SJSA1 (cell line): ENCODE measurements at places on chromosomes 1 and 21. TPM values are rescaled to one million over a fixed set of nuclear protein-coding genes. Genes with fewer than 3 reads are reported as not detected.
A peak's percentile ranks its signal among the peaks of the same experiment; 100 is the strongest.

DNA sequence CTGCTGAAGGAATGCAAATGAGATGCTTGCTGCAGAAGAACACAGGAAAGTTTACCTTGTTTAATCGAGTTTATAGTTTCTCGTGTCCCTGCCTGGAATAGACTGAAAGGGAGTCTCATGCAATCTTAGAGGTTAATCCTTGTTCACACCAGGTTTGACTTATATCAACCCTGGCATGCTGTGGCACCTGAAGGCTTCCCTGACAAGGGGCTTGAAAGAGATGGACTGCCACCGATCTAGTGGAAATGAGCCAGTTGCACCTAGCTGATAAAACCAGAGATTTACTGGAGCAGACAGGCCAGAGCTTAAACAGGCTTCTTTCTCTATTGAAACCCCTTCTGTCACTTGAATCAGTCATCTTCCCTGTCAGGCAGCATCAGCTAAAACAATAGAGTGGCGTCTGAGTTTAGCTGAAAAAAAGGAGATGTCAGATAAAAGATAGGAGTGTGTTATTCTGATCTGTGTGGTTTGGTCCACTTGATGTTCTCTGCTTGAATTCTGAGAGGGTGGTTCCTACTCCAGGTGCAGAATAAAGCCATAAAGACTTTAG, 349.7 kb downstream of the RWDD3 start:
- DNase-seq: no peak

DNA sequence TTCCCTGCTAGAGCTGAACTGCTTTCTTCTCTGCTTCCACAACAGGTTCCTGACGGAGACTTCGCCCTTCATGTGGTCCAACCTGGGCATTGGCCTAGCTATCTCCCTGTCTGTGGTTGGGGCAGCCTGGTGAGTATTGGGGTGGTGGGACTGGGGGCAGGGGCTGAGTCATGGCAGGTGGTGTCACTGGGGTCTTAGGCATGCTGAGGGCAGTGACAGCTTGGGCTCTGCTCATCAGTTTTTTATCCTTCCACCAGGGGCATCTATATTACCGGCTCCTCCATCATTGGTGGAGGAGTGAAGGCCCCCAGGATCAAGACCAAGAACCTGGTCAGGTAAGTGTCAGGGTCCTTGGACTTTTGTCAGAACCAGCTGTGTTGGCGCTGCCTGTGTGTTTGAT, 1.3 kb downstream of the ATP6V0B start:
- no peak for DNase-seq

GRCh38 chr1:219812491-219813203, 115.7 kb downstream of the SLC30A10 start:
- DNase-seq: peak; percentile 44

The CTSE gene
- total RNA-seq: 0.31 TPM in 1 of 2 replicates, not detected in the other

DNA sequence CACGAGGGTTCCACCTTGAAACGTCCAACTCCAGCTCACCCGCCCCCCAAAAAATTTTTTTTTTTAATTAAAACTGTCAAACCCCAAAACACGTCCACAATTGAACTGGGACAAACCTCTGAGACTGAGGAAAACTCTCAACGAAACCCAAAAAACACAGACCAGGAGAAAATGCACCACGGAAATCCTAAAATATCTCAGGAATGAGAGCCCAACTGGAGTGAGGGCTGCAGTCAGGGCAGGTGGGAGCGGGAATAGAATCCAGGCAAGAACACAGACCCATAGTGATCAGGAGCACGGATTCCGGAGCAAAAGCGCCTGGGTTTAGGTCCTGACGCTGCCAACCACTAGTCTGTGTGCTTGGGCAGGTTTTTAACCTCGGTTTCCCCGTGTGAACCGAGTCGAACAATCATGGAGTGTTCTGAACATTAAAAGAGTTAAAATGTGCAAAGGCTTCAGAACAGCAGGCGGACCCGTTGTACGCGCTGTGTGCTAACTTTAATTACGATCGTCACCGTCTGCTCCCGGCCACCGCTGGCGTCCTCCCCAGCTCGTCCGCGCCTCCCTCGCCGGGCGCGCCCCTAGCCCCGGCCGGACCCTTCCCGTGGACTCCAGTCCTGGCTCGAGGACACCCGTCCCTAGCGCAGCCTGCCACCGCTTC, 624 bp downstream of the ARHGAP29 start:
- DNase-seq: no peak

DNA sequence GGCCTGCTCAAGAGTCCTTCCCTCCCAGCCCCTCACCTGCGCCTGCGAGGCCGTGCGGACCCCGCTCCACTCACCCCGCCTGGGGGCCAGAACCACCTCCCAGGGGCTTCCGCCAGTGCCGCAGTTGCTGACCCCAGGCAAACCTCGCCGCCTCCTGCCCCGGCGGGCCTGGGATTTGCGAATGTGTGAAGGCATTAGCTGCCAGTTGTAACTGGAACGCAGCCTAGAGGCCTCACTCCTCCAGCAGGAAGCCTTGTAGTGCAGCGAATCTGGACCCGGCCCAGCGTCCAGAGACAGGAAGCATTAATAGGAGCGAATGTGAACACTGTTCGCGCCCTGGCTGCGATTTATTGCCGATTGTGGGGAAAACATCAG, 140.9 kb upstream of the ARHGEF16 start:
- DNase-seq: peak; percentile 81

GRCh38 chr1:14929547-14930246, 223.8 kb upstream of the TMEM51 start:
- peak; percentile 77 for DNase-seq

The VPS13D gene
- 7.3 and 12.9 TPM in 2 replicates for total RNA-seq

- DNase-seq: no peak
Observed at GRCh38 chr1:157482717-157483116, 69.6 kb downstream of the FCRL5 start.

DNA sequence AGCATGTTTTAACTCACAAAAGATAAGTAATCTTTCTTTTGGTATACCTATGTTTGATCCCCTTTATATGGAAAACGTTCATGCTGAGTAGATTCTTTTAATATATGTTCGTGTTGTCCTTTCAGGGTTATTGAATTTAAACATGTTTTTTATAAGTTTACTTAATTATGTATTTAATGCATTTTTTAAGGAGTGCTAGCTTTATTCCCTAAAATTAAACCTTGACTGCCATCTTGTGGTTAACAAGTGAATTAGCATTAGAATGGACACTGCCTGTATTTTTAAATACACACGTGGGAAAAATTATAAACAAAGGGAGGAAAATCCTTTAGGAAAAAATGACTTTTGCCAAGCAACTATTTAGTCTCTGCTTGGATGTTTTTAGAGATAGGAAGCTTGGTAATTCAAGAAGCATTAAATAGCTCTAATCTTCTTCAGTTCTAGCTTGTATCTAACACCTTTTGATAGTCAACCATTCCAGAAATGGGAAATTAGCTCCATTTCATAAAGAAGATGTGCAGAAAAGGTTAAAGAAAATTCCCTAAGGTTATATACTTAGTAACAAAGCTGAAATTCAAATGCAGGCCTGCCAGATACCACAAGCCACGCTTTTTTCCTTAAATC, 43.0 kb downstream of the UBE2U start:
- DNase-seq: no peak

- DNase-seq: no peak
Observed at GRCh38 chr1:110645821-110646735, 28.7 kb downstream of the KCNA3 start.
